ENCODE measurements at places on chromosomes 7 and 10. TPM values are rescaled to one million over a fixed set of nuclear protein-coding genes. Genes with fewer than 3 reads are reported as not detected.

GRCh38 chr7:130700760-130701159 lies 14.4 kb upstream of the TSGA13 start:
- no peak for DNase-seq
- H3K27ac ChIP-seq: no peak overlapping the region
- no peaks in the 10 kb centered on the region for H3K36me3 ChIP-seq

DNA sequence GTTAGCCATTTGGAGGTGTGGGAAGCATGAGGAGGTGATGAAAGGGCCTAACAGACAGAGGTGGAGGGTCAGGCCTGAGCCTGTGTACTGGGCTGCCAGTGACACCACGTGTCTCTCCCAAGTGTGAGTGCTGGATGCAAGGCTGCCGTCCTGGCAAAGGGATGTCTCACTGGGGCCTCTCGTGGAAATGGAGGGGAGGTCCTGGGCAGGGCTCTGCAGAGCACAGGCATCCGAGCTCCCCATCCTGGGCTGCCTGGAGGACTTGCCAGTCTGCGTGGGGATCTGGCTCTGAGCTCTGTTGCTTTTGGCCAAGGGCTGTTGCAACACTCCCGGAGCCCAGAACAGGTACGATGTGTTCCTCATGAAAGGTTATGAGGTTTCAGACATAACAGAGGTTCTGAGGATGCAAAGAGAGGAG lies 77.3 kb downstream of the GRK5 start:
- H3K4me1 ChIP-seq: peaks cover 27% of the 10 kb centered on the region
- H3K4me3 ChIP-seq: no peak overlapping the region
- peak overlapping the region; percentile 39 for H3K27ac ChIP-seq
- H3K36me3 ChIP-seq: no peaks in the 10 kb centered on the region
- no peak for DNase-seq
- H3K27me3 ChIP-seq: no peaks in the 10 kb centered on the region

AQP1 gene
- not detected for total RNA-seq

GRCh38 chr10:86363184-86363832 lies 3.3 kb downstream of the GRID1 start:
- H3K4me1 ChIP-seq: peaks cover 6% of the 10 kb centered on the region
- H3K27ac ChIP-seq: no peak overlapping the region
- no peaks in the 10 kb centered on the region for H3K36me3 ChIP-seq

DNA sequence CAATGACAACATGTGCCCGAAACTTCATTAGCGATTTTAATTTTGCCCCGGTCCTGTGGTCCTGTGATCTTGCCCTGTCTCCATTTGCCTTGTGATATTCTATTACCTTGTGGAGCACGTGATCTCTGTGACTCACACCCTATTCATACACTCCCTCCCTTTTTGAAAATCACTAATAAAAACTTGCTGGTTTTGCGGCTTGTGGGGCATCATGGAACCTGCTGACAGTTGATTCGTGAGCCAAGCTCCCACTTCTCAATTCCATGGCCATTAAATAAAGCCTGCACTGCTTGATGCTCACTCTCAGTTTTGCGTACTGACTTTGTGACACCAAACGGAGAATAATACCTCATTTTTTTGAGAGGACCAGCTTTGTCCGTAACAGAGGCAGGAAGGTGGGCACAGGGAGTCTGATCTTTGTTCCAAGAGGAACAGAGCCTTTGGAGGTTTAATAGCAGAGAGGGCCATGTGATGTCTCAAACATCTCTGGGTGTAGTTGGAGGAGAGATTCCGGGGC lies 3.8 kb upstream of the ADAMTS14 start:
- H3K36me3 ChIP-seq: peaks cover 6% of the 10 kb centered on the region
- no peak overlapping the region for H3K27ac ChIP-seq
- peaks cover 37% of the 10 kb centered on the region for H3K27me3 ChIP-seq
- DNase-seq: no peak
- H3K4me3 ChIP-seq: no peak overlapping the region

POMZP3 gene
- total RNA-seq: 8.9 TPM

NPY gene
- total RNA-seq: not detected

GRCh38 chr7:116258734-116259133 lies 48.4 kb downstream of the TES start:
- no peaks in the 10 kb centered on the region for H3K27me3 ChIP-seq
- peaks cover 39% of the 10 kb centered on the region for H3K4me1 ChIP-seq
- DNase-seq: peak; percentile 71
- H3K27ac ChIP-seq: peak overlapping the region; percentile 96
- H3K36me3 ChIP-seq: peaks cover 69% of the 10 kb centered on the region
- H3K4me3 ChIP-seq: no peak overlapping the region

GRCh38 chr7:78501064-78501463 lies 702.5 kb downstream of the PHTF2 start:
- peaks cover 57% of the 10 kb centered on the region for H3K27me3 ChIP-seq
- no peak overlapping the region for H3K4me3 ChIP-seq
- H3K36me3 ChIP-seq: no peaks in the 10 kb centered on the region
- H3K4me1 ChIP-seq: no peaks in the 10 kb centered on the region
- DNase-seq: no peak

- peak overlapping the region; percentile 61 for H3K27ac ChIP-seq
- no peaks in the 10 kb centered on the region for H3K27me3 ChIP-seq
- peak; percentile 18 for DNase-seq
- H3K4me3 ChIP-seq: no peak overlapping the region
- peaks cover 60% of the 10 kb centered on the region for H3K36me3 ChIP-seq
Measured at GRCh38 chr7:20340839-20341238, 10.1 kb downstream of the ITGB8 start.

NUTM2E gene
- total RNA-seq: 0.12 TPM

DNA sequence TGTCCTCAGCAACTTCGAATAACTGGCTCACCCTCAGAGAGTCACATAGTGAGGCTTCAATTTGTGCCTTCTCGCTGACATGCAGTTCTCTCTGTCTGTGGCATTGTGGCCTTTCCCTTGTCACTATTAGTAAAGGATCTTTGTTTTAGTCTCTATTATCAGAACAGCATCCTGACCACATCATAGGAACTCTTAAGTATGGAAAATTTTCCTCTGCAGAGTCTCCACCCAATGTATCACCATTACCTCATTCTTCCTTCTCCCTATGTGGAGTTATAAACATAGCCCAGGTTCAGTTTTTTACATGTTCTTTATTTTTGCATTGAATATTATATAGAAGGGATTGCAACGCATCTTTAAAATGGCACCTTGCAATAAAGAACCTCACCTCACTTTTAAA lies 112.9 kb downstream of the FAM107B start:
- no peak overlapping the region for H3K27ac ChIP-seq
- no peak for DNase-seq
- H3K27me3 ChIP-seq: no peaks in the 10 kb centered on the region
- H3K4me1 ChIP-seq: peaks cover 34% of the 10 kb centered on the region
- H3K4me3 ChIP-seq: no peak overlapping the region

RBM17 gene
- 128 TPM for total RNA-seq

RTKN2 gene
- 1.6 TPM for total RNA-seq

ELN gene
- total RNA-seq: not detected

GRCh38 chr7:40848541-40849221 lies 713.9 kb downstream of the SUGCT start:
- DNase-seq: no peak
- H3K36me3 ChIP-seq: no peaks in the 10 kb centered on the region
- no peak overlapping the region for H3K4me3 ChIP-seq
- no peak overlapping the region for H3K27ac ChIP-seq

Data from MCF 10A (cell line).